IMR-90 (cell line): ENCODE measurements at places on chromosomes 5 and 9. TPM values are rescaled to one million over a fixed set of nuclear protein-coding genes. Genes with fewer than 3 reads are reported as not detected.

DNA sequence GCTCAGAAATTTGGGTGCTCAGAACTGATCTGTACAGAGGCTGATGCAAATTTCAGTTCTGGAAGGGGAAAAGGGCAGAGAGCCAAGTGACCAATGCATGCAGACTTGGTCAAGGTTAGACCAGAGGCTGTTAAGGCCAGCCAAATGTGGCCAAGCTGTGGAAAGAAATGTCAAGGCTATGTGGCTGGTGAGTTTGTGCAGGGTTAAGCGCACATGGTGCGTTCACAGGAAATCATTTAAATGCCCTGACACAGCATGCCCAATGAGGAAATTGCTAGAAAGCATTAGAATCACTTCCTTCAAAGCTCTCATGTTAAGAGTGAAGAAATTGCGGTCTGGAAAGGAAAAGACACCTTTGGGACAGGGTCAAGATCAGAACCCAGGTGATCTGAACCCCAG is 58.0 kb downstream of the PTPN3 start:
- DNase-seq = no peak
- no peak overlapping the region for H3K27ac ChIP-seq
- no peaks in the 10 kb centered on the region for H3K36me3 ChIP-seq
- H3K4me1 ChIP-seq = no peaks in the 10 kb centered on the region
- H3K4me3 ChIP-seq = no peak overlapping the region

DNA sequence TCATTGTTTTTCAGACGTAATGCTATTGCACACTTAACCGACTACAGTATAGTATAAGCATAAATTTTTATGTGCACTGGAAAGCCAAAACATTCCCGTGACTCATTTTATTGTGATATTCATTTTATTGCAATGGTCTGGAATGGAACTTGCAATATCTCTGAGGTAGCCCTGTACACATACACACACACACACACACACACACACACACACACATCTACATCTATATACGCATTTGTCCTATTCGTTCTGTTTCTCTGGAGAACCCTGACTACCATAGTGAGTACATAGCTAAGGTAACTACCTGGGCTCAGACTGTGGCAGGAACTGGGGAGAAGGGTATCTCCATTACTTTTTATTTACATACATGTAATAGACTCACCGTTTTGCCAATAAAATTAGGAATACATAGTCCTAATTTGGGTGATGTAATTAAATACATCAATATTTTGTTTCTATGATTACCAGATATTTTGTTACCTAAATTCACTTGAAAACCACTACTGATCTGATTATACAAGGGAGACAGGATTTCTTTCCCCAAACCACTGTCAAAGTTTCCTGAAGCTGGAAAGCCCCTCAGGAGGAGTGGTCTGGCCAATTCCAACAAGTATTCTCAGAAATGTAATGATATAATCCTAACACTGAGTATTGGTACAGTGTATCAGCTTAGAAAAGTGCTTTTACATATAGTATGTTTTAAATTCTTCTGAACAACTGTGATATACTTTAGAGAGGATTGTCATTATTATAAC is 74.0 kb upstream of the PLPP1 start:
- no peak overlapping the region for H3K4me3 ChIP-seq
- H3K27ac ChIP-seq = no peak overlapping the region
- H3K4me1 ChIP-seq = peaks cover 4% of the 10 kb centered on the region

The TMEM161B gene
- 4.7 and 7.4 TPM in 2 replicates for polyA plus RNA-seq

The BASP1 gene
- polyA plus RNA-seq = 103 and 121 TPM in 2 replicates

The PCDHA9 gene
- polyA plus RNA-seq = not detected in 2 replicates
